Spleen (tissue), 13 donors: ENCODE measurements at places on chromosomes 16 and 17. TPM values are rescaled to one million over a fixed set of nuclear protein-coding genes. Genes with fewer than 3 reads are reported as not detected.

DNA sequence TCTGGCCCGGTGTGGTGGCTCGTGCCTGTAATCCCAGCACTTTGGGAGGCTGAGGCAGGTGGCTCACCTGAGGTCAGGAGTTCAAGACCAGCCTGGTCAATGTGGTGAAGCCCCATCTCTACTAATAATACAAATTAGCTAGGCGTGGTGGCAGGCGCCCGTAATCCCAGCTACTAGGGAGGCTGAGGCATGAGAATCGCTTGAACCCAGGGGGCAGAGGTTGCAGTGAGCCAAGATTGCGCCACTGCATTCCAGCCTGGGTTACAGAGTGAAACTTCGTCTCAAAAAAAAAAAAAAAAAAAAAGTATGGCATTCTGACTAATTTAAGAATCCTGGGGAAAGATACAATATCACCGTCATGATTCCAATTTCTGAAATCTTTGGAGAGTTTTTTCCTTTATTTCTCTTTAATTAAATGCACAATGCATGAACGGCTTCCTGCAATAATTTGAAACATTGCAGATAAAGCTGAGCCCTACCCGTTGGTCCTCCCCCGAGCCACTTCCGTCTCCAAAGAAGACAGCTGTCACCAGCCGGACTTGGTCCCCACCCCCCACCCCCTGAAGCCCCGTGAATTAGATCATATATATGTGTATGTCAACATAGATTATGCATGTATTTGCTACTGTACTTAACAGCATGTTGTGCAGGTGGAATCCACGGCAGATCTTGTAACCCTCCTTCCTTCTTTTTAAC, 142.6 kb upstream of the PLCG2 start:
- no peak for DNase-seq

DNA sequence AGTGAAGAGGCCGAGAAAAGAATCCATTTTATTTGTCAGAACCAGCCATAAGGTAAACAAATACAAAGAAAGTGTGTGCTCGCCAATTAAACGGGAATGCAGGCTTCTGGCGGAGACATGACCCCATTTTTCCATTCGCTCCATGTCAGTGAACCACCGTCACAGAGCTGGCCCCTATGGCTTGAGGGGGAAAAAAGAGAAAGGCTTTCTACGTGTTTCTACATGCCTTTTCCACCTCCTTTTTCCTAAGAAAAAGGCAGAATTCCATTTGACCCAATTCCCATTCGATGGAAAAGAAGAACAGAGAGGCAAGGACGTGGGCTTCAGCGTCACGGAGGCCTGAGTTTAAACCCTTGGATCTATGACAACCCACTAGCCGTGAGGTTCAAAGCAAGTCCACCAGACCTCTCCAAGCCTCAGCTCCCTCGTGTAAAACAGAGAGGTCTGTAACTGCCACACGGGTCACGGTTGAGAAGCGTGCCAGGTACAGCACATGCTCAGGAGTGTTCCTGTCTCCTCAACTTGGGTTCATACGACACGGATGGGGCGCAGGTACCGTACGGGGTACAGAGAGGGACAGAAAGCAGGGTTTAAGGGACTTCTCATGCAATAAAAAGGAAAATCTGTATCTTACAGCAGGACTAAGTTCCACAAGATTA, 91.9 kb downstream of the NXN start:
- no peak for DNase-seq

DNA sequence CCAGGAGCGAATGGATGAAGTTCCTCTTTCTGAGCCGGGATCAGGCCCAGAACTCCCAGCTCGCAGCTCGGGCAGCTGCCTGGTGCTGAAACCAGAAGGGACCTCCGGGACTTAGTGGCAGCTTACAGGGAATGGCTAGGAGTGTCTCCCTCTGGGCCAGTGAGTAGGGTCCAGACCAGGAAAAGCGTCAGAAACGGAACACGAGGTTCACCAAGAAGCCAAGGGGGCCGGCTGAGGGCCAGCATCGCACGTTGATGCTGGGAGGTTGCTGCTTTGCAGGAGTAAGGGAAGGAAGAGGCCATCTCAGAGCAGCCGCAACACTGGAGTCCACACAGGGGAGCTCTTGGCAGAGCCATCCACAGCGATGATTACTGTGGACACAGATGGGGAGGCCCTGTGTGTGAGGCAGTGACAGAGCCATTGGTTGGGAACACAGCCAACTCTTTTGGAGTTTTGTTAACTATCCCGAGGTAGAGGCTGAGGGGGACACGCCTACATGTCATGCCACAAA, 74.0 kb upstream of the CREBBP start:
- DNase-seq: no peak

DNA sequence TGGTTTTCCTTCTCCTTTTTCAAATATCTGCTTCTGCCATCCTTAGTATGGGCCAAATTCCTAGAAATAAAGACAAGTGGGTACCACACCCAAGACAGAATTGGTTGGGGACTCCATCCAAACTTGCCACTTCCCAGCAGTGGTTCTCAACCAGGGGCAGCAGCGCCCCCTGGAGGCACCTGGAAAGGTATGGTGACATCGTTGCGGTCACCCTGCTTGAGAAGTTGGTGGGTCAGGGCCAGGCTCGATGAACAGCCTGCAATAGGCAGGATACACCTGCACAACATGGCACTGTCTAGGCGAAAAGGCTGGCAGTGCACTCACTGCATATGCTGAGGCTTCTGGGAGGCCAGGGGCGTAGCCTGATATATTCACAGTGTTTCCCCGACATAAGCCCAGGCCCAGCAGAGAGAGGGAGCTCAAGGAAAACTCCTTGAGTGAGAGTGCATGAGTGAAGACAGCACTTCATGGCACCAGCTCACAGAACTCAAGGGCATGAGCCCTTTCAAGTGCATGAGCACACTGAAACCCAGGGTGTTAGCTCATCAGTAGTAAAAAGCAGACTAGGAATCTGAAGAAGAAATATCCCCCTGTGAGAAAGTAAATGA, 57.7 kb downstream of the CMC2 start:
- peak; percentile 79 for DNase-seq

DNA sequence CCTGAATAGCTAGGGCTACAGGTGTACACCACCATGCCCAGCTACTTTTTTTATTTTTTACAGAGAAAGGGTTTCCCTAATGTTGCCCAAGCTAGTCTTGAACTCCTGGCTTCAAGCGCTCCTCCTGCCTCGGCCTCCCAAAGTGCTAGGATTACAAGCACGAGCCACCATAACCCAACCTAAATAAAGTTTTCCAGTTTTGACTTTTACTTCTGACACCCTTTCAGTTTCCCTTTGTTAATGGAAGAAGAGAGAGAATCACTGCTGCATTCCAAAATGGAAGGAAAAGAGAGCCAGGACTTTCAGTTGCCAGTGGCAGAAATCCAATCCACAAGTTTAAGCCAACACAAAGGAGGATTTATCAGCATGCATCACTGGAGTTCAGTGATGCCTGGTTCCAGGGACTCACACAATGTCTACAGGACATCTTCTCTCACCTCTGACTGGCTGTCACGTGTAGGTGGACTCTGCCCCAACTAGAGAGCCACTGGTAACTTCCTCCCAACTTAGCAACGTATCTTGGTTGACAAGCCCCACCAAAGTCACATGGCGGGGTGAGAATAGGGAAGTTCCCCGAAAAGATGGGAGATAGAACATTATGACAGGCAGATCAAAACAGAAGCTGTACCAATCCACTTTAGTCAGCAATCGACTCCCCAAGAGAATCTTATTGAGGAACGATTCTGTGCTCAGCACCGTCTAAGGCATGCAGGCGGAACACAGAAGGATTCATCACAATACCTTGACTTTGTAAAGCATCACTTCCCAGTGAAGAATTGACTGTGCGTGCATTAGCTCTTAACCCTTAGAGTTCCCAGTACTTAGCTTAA, 46.5 kb downstream of the GAS7 start:
- DNase-seq: no peak

The OSGIN1 gene
- 9.5 TPM for total RNA-seq

The OTOA gene
- total RNA-seq: 2.4 TPM

The OR4D2 gene
- not detected for total RNA-seq

The RUSF1 gene
- 45.5 TPM for total RNA-seq
